Stimulated activated CD4-positive, alpha-beta T cell treated with anti-CD3 and anti-CD28 coated beads, Interleukin-2, amount 100 ng/mL, for 24 hours (primary cell): ENCODE measurements at places on chromosomes 1 and 21.

GRCh38 chr1:115649964-115650363 lies 8.2 kb downstream of the VANGL1 start:
- DNase-seq: no peak

DNA sequence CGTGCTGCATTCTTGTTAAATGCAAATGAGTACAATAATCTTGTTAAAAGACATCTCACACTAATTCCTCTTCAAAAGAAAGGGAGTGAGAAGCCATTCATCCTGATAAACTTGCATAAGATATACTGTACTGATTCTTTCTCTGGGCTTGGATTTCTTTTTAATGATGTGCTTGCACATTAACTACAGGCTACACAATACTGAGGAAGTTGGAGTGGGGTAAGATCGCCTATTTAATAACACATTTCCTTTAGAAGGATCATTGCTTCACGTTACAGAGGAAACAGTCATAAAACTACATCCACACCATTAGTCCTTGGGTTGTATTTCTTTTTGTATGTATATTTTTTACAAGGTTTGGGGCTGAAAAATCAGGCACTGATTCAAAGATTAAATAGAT lies 36.6 kb downstream of the NRIP1 start:
- DNase-seq: no peak

DNA sequence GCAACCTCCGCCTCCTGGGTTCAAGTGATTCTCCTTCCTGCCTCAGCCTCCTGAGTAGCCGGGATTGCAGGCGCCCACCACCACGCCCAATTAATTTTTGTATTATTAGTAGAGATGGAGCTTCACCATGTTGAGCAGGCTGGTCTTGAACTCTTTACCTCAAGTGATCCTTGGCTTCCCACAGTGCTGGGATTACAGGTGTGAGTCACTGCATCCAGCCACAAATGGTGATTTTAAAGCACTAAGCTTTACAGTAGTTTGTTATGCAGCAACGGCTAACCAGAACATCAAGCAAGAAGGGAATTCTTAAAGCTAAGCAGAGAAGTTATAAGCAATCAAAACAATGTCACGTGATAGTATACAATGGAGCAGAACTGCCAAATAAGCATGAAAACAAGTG lies 65.7 kb downstream of the NVL start:
- DNase-seq: no peak

- DNase-seq: peak; percentile 80
These were observed 5.6 kb upstream of the FAM131C start for GRCh38 chr1:16078925-16079656.

DNA sequence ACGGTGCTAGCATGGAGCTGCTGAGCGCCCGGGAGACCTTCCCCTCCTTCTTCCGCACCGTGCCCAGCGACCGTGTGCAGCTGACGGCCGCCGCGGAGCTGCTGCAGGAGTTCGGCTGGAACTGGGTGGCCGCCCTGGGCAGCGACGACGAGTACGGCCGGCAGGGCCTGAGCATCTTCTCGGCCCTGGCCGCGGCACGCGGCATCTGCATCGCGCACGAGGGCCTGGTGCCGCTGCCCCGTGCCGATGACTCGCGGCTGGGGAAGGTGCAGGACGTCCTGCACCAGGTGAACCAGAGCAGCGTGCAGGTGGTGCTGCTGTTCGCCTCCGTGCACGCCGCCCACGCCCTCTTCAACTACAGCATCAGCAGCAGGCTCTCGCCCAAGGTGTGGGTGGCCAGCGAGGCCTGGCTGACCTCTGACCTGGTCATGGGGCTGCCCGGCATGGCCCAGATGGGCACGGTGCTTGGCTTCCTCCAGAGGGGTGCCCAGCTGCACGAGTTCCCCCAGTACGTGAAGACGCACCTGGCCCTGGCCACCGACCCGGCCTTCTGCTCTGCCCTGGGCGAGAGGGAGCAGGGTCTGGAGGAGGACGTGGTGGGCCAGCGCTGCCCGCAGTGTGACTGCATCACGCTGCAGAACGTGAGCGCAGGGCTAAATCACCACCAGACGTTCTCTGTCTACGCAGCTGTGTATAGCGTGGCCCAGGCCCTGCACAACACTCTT lies 1.1 kb downstream of the TAS1R3 start:
- DNase-seq: no peak

GRCh38 chr1:110338309-110338885 lies 780 bp upstream of the RBM15 start:
- DNase-seq: peak; percentile 93
